ENCODE measurements at places on chromosomes 3 and 15.

- no peak for DNase-seq
Measured at GRCh38 chr3:41710646-41711388, 251.1 kb downstream of the ULK4 start.

GRCh38 chr15:68492855-68493254 lies 60.9 kb upstream of the ITGA11 start:
- DNase-seq = no peak

GRCh38 chr3:122893754-122894668 lies 99.1 kb downstream of the SLC49A4 start:
- no peak for DNase-seq

DNA sequence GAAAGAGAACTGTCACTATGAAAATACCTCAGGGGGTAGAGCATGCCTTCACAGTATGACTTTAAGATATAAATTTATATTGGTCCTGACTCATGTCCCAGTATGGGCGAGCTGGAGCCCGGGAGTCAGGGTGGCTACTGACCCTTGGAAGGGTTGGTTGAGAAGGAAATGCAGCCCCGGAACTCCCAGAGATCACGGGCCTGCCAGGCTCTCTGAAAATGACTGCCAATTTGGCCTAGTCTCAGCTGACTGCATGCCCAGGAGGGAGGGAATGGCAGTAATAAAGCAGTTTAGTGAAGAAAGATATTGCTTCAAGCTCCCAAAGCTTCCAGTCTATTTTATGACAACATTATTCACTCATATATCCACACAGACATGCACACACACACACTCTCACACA lies 299.0 kb downstream of the NR2F2 start:
- no peak for DNase-seq

DNA sequence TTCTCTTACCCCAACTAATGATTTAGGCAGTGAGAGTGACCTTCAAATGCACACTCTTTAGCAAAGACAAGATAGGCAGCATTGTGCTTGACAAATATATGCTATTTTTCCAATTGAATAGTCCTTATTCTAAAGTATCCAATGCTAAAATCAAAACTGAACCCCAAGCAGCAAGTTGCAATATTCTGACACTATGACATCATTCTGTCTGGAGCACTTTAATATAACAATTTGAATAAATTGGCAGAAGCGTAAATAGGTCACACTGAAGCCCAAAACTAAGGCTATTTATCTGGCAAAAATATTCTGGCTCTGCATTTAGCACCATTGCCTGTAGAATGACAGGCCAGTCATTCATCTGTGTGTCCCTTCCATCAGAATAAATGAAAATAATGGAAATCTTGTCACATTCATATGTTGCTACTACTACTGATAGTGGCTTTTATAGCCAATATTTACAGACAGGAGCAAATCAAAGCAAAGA lies 2.9 kb downstream of the CBLB start:
- no peak for DNase-seq

GRCh38 chr15:64137226-64137833 lies 14.2 kb upstream of the SNX22 start:
- peak; percentile 9 for DNase-seq

GRCh38 chr3:115286529-115287197 lies 139.6 kb upstream of the ZBTB20 start:
- DNase-seq = no peak

DNA sequence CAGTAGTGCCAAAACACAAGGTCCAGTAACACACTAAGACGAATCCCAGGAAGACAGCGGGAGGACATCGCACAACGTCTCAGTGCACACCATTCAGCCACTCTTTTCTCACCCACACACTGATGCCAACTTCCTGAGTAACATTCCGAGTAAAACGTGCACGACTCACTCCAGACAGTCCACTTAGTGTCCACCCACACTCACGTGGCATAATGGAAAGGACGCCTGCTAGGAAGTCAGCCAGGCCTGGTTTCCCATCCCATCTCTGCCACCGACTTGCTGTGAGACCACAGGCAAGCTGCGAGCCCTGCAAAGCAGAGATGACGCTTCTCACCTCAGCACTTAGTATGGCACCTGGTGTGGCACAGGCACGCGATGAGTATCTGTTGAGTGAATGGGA lies 36.8 kb upstream of the VGLL4 start:
- no peak for DNase-seq

DNA sequence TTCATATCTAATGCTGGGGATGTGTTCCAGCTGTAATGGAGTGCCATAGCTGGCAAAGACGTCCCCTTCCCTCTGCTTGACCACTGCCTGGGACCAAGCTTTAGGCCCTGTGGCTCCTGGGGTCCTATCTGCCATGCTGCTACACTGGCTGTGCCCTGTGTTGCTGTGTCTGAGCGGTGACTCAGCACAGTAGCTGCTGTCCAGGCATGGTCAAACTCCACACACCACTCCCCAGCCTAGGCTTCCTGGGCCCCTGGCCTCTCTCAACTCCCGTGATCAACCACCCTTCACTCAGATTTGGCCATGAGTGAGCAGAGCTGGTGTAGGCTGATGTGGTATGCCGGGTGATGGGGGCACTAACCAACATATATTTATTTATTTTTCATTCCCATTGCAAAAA lies 27.0 kb downstream of the EPHB1 start:
- no peak for DNase-seq
